ENCODE measurements at places on chromosomes 11 and 22.

DNA sequence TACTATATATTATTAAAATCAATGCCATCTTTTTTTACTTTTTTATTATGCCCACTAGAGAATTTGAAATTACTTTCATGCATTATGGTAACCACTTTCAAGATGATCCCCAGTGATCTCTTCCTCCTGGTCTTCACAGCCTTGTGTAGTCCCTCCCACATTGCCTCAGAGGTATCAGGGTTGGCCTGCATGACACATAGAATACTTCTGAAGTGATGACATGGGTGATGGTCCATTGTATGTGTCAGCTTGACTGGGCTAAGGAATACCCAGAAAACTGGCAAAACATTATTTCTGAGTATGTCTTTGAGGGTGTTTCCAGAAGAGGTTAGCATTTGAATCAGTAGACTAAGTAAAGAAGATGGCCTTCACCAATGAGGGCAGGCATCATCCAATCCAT, 14.2 kb upstream of the ISX start:
- no peak for DNase-seq

- DNase-seq = no peak
These were observed 2.3 kb downstream of the C1QTNF5 start for GRCh38 chr11:119338318-119338890.

DNA sequence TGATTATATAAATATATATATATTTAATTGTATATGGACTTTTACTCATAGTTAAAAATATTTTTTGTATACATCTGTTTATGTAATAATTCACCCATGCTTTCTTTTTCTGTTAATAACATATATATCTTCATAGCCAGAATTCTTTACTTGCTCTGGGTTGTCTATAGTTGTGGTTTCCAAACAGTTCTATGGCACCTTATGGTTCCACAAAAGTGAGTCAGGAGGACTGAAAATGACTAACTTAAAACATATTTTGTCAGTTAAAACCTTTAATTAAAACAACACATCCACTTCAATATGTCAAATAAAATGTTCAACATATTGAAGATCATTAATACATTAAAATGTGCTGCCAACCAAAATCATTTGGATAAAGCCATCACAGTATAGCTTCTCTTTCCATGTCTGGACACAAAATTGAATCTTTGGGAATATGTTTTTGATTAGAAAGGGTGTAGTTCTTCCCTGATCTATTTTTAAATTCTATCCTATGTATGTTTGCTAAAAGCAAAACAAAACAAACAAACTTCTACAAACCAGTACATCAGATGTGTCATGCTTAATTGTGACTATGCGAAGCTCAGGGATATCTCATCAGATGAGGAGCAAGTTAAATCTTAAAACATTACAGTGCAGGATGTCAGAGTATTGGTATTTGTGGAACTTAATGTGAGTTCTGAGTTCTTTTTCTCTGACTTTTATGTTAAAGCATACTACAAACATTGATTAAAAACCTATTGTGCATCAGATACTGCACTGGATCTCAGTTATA, 1488.4 kb upstream of the TENM4 start:
- DNase-seq = no peak

GRCh38 chr11:64971421-64972233, at the start of gene MAJIN:
MAJIN (minus strand) TSS chr11:64972108; CDS start chr11:64959405, 12,703 bp downstream.
- no peak for DNase-seq

DNA sequence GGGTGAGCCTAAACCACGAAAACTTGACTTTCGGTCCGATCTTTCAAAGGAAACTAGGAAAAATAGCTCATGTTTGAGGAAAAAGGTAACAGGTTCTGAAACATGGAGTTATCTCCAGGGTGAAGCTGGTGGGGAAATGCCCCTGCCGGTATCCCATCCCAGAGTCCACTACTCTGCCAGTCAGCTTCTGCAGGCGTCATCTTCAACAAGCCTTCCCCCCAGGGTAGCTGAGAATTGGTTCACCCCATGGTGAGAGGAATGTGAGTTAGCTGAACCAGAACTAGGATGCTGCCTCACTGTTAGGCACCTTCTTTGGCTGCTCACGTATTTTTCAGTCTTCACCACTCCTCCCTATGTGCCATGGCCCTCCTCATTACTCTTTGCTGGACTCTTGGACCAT, 1.1 kb downstream of the GVQW3 start:
- DNase-seq = no peak

- no peak for DNase-seq
These were observed 35.0 kb downstream of the TPST2 start for GRCh38 chr22:26554956-26555355.

DNA sequence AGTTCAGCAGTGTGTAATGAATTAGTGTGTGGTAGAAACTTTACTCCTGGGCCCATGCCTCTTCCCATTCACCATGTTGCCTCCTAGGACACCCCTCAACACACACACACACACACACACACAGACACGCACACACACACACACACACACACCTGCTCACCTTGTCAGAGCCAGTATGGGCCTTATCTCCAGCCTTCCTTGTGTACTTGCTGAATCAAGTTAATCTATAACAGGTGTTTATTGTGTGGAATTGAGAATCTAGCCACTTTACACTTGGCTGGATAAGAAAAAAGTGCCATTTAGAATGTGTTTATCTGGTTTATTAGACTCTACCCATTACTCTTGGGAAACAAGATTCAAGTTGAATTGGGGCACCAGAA, 14.5 kb upstream of the ZDHHC13 start:
- no peak for DNase-seq

DNA sequence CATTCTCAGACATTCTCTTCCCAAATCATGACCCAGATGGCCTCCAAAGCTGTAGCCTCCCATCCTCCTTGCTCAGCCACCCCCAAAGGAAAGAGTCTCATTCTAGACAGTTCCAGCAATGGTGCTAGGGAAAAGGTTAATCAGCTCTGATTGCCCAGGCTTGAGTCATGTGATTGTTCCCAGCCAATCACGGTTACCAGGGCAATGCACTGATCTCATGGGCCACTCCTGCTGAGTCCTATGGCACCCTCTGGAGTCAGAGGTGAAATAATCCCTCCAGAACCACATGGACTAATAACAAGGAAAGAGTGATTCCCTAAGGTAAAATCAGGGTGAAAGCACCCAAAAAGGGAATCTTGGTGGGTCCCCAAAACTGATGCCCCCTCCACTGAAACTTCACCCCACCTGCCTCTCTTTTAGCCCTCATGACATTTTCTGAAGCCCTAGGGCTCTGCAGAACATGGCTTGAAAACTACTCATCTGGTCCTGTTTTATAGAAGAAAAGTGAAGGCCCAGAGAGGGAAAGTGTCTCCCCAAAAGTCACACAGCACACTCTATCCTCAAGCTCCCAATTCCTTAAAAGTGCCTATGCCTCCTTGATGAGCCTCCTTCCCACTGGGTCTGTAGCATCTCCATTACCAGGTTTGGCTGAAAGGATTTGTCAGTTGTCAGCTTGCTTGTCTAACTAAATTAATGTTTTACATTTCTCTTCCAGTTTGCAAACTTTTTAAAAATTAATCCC, 203.7 kb downstream of the MN1 start:
- no peak for DNase-seq

DNA sequence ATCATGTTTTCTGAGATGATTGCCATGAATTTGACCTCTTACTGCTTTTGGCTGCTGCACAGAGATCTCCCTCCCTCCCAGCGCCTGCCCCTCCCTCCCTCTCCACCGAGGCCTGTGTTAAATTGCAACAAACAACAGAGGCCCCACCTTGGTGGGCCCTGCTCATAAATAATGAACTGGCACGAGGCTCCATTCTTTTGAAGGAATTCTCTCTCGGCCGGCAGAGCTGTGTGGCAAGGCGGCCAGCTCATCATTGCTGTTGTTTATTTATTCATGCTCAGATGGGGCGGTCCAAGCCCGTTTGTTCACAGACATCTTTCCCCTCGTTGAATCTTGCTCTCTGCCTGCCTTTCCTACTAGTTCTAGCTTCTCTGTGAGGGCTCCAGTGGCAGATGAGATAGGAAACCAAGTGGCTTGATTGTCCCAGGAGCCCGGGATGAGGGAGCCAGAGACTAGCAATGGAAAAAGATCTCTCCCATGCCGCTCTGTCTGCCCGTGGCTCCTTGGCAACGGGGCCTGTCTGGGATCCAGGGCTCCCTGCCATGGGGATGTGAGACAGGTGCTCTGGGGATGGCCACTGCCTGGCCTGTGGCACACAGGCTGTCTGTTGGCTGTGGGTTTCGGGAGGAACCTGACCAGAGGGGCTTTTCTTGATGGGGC, 192.6 kb downstream of the DSCAML1 start:
- DNase-seq = no peak

DNA sequence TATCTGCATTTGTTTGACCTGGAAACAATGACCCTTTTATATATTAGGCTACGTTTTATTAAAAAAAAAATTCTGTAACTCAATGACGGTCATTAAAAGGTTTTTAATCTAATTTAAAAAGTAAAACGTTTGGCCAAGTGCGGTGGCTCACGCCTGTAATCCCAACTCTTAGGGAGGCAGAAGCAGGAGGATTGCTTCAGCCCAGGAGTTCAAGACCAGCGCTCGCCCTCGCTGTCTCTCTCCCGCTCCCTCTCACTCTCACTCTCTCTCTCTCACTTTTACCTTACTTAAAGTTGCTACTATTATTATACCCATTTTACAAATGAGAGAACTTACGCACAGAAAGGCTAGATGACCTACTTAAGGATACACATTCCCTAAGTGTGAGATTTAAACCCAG, 814 bp upstream of the NARS2 start:
- DNase-seq = no peak

- DNase-seq = no peak
These were observed 197.5 kb upstream of the NARS2 start for GRCh38 chr11:78772186-78772585.

DNA sequence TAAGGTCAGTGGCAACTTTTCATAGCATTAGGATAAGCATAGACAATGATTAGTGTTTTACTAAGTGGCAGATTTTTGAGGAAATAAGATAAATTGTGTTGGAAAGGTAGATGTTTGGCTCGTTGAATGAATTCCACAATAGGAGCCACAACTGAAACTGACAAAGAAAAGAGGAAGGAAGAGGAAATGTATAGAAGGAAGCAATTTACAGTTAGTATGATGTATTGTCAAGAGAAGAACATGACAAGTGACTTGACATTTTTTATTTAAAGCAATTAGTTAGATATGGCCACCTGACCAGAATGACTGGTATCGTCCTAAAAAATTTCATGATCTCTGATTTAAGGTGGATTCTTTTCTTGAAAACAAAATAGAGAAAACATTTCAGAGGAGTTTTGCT, 3.1 kb upstream of the RAG2 start:
- no peak for DNase-seq

DNA sequence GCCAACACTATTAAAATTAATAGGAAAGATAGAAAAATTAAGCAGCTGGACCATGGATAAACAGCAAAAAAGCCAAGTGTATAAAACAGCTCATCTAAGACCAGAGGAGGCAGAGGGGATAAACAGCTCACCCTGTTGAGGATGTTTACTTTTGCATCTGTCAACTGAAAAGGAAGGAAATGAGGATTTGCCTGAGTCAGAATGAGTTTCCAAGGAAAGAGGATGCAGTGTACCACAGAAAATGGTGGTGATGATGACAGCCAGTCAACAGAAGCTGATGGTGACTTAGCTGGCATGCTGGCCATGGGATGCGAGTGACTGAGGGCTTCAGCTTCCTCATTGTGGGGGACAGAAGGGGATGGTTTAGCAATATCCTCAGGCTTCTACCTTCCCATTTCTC, 183.5 kb downstream of the KIRREL3 start:
- DNase-seq = no peak

GRCh38 chr11:75639762-75640181, 29.1 kb downstream of the MAP6 start:
- DNase-seq = peak; percentile 80

DNA sequence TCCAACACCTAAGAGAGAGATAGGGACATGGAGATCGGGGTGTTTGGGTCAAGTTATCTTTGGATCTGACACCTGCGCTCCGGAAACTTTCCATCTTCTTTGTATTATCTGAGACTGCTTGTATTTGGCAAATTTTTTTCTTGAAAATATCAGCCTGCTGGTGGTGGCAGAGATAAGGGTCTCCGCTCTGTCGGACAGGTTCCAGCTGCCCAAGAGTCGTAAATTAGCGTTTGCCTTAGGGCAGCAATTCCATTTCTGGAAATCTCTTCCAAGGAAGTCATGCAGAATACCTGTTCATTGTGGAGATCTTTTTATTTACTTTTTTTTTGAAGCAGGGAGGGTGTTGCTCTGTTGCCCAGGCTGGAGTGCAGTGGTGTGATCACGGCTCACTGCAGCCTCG, 19.5 kb upstream of the CSNK1E start:
- no peak for DNase-seq

Data from NCI-H2081 treated with DMSO at 0.1 percent for 48 hours (cell line).